Stomach (tissue), 19 donors: ENCODE measurements at places on chromosomes 2 and 18. TPM values are rescaled to one million over a fixed set of nuclear protein-coding genes. Genes with fewer than 3 reads are reported as not detected.

DNA sequence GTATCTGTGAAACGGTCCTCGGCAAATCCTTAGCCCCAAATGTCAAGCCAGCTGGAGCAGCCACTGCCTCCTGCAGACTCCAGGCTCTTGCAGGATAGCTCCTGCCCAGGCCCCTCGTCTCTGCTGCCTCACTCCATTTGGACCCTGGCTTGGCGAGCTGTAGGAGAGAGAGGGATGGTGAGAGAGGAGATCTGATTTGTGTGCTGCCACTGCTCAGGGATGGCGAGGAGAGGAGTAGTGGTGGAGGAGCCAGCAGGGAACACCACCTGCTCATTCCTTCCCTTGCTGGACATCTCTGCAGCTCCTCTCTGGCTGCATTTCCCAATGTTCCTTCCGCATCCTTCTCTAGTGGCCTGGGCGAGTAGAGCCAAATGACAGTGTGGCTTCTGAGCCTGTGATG lies 109.1 kb upstream of the NCK2 start:
- DNase-seq, result no peak

DNA sequence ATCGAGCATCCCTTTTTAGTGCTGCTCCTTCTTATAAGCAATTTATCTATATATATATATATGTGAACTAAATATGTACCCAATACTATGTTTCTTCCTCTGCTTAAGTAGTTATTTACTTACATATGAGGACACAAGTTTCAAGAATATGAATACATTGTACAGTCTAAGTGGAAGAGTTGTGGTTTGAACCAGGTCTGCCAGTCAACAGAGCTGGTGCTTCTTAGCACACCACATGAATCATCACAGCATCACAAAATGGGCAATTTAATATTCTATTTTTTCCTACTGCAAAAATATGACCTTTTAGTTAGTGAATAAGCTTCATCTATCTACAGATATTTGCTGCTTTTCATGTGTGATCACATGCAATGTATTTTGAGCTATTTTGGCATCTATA lies 64.4 kb upstream of the SPAG16 start:
- DNase-seq, result no peak

DNA sequence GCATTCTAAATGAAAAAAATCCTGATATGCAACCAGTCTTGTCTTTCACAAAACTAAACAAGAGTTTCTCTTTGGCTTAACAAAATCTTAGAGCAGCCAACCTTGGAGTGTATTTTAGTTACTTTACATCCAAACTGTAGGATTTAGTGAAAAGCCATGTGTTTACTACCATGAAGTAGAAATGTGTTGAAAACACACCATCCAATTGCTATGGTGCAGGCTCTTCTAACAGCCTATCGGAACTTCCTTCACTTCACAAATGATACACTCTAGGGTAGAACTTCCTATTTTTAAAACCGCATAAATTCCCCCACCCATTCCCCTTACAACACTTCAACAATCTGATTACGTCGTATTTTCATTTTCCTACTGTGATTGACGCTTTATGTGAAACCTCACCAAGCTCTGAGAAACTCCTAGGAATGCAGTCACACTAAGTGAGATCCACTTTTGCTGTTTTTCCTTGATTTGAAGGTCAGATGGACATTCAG lies 74.4 kb upstream of the MAP4K4 start:
- no peak for DNase-seq

DNA sequence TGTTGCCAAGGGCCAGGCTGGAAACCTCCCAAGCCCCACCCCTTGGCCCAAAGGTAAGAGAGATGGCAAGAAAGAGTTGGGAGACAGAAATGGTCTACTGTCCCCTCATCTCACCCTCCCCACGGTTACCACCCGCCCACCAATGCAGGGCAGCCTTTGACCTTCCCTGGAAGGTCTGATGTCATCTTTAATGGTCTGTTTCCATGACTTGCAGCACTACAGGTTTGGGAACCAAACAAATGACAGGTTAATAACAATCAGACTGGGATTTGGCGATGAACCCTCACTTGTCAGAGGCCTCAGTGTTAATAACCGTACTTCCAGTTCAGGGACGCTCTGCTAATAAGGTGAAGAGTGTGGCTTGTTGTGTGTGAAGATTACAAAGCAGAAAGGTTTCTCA lies 70.4 kb downstream of the MRO start:
- DNase-seq, result no peak

The GBX2 gene
- not detected for total RNA-seq
